PC-9 (cell line): ENCODE measurements at places on chromosomes 5 and 9. TPM values are rescaled to one million over a fixed set of nuclear protein-coding genes. Genes with fewer than 3 reads are reported as not detected.

DNA sequence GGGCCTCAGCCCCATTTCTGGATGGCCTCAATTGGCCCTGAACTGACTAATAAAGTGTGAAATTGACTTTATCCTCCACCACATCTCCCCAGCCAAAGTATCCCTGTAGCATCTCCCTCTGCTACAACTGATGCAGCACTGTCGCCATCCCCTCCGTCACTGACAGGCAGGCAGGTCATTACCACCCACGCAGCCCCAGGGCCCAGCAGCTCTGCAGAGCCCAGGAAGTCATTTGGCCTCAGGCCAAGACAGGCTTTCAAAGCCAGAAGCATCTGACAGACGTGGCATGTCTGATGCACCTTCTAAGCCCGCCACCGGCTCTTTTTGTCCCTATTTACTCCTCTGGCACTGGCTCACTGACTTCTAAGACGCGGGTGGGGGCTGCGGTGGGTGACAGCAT lies 65.3 kb downstream of the ARHGEF37 start:
- H3K27me3 ChIP-seq: no peaks in the 10 kb centered on the region
- no peaks in the 10 kb centered on the region for H3K36me3 ChIP-seq
- no peak overlapping the region for H3K27ac ChIP-seq
- H3K4me1 ChIP-seq: no peaks in the 10 kb centered on the region

GRCh38 chr5:132498152-132498551 lies 7.6 kb upstream of the IRF1 start:
- no peak for DNase-seq
- H3K27ac ChIP-seq: peak overlapping the region; percentile 96
- H3K36me3 ChIP-seq: no peaks in the 10 kb centered on the region
- H3K4me3 ChIP-seq: peak overlapping the region; percentile 94; the same call in 1 of the 2 replicates
- peaks cover 61% of the 10 kb centered on the region for H3K4me1 ChIP-seq

- H3K36me3 ChIP-seq: 0 out of 2 replicates have a peak, but pooled peaks cover 11% of the 10 kb centered on the region
- H3K27ac ChIP-seq: peak overlapping the region; percentile 95
- no peaks in the 10 kb centered on the region for H3K27me3 ChIP-seq
- H3K4me1 ChIP-seq: peaks cover 19% of the 10 kb centered on the region; the same call in 1 of the 2 replicates
- H3K4me3 ChIP-seq: peak overlapping the region; percentile 95
- peak; percentile 67 for DNase-seq
Measured at GRCh38 chr9:92668746-92669526, 995 bp downstream of the IPPK start.

DNA sequence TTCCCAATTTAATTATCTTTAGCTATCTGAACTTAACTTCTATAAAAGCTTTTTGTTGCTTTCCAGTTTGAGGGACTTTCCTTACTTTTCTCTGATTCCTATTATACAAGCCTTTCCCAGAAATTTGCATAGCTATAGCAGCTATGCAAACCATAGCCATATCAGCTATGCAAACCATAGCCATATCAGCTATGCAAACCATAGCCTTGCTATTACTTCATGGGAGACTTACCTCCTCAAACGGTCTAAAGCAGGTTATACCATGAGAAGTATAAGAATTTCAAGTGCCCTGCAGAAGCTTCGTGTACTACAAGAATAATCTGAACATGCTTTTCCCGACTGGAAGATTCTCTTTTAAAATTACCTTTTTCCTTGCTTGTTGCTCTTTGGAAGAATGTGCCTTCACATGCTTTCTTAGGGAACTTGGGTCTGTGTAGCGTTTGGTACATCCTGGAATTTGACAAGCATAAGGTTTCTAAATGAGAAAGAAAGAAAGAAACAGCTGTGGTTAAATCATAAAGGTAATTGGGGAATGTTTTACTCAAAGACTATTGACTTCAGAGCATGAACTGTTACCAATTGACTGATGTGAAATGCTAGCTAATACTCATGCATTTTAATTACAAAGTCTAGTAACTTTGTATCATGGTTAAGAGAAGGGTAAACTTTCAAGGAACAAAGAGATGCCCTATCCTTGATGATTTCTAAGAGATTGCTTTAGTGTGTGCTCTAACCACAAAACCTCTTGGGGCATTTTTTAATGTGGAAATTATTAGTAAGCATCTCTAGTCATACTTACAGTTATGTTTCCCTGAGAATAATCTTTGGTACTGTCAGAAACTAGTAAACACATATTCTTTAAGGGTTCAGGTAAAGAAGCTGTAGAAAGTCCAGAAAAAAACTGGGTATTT lies 367.6 kb downstream of the GLIS3 start:
- no peaks in the 10 kb centered on the region for H3K36me3 ChIP-seq
- H3K4me3 ChIP-seq: no peak overlapping the region
- H3K27ac ChIP-seq: no peak overlapping the region

Gene PCDHGA10
- total RNA-seq: 0.13 and 0.15 TPM in 2 replicates

GRCh38 chr5:143314659-143315058 lies 88.8 kb downstream of the NR3C1 start:
- H3K4me1 ChIP-seq: peaks cover 54% of the 10 kb centered on the region
- 0 out of 2 replicates have a peak overlapping the region, but pooled peaks have one; percentile 17 for H3K4me3 ChIP-seq
- no peaks in the 10 kb centered on the region for H3K27me3 ChIP-seq
- 0 out of 2 replicates have a peak, but pooled peaks cover 18% of the 10 kb centered on the region for H3K36me3 ChIP-seq
